ENCODE measurements at places on chromosomes 7 and 10.

DNA sequence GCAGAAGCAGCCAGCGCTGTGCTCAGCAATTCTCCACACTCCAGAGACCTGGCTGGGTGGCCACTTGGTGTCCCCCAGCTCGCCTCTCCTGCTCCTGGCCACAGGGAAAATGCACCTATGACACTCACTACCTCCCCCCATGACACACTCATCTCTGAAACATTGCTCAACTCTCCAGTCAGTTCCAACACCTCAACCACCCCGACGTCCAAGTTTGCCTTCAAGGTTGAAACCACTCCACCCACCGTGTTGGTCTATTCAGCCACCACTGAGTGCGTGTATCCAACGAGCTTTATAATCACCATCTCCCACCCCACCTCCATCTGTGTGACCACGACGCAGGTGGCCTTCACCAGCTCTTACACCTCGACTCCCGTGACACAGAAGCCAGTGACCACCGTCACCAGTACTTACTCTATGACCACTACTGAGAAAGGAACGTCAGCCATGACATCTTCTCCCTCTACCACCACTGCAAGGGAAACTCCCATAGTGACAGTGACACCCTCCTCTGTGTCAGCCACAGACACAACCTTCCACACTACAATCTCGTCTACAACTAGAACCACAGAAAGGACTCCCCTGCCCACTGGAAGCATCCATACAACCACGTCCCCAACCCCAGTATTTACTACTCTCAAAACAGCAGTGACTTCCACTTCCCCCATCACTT is 2.7 kb downstream of the MUC3A start:
- DNase-seq: no peak

- no peak for DNase-seq
Observed at GRCh38 chr7:108308903-108309302, 147.3 kb downstream of the NRCAM start.

GRCh38 chr7:90879924-90880323 is 283.8 kb downstream of the CDK14 start:
- no peak for DNase-seq

GRCh38 chr10:123202506-123202905 is 48.3 kb downstream of the BUB3 start:
- DNase-seq: no peak

GRCh38 chr10:19918794-19919193 is 102.6 kb downstream of the PLXDC2 start:
- DNase-seq: no peak

GRCh38 chr7:69025249-69025648 is 573.0 kb upstream of the AUTS2 start:
- no peak for DNase-seq
